ENCODE measurements at places on chromosomes 3 and 15.

DNA sequence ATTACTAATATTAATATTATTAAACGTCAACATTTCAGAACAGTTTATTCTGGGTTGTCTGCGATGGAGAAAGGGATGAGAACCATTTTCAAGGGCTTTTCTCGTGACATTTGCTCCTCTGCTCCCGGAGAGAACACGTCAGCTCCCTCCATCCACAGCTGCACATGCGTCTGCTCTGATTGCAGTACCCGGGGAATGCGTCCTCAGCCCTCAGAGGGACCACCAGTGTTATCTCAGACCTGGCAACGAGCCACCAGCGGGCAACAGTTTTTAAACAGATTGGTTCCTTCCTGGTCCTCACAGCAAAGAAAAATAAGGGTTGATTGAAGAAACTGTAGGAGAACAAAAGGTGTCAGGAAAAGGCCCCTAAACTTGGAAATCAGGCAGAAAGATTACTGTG, 202.2 kb upstream of the ADAMTS9 start:
- peak; percentile 76 for DNase-seq

- no peak for DNase-seq
Observed at GRCh38 chr3:179796421-179796820, 143.6 kb downstream of the USP13 start.

DNA sequence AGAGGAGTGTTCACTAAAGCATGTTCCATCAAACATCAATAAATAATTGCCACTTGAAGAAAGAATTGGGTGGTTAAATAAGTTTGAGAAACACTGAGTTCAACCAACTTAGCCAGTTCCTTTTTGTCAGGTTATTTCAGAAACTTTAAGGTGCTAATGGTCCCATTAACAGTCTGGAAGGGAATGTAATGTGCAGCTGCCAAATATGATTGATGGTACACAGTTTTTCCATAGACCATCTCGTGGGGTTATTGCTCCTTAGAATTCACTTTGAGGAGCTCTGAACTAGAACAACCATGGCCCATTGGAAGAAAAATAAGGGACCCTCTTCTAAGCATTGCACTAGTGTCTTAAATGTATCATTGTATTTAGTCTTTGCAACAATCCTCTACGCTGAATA, 185.8 kb upstream of the NR2F2 start:
- no peak for DNase-seq

DNA sequence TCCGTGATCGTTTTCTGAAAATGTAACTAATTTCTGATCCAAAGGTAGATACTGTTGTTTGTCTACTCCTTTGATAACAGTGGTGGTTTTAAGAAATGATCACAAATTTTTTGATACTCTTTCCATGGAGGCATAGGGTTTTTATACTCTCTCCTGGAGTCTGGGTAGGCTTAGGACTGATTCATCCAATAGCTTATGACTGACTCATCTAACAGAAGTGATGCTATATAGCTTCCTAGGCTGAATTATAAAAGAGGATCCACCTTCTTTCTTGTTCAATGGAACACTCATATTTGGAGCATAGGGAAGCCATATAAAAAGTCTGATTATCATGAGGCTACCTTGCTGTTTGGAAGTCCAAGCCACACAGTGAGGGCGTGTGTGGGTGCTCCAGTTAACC, 84.3 kb downstream of the CHST2 start:
- DNase-seq, result no peak

DNA sequence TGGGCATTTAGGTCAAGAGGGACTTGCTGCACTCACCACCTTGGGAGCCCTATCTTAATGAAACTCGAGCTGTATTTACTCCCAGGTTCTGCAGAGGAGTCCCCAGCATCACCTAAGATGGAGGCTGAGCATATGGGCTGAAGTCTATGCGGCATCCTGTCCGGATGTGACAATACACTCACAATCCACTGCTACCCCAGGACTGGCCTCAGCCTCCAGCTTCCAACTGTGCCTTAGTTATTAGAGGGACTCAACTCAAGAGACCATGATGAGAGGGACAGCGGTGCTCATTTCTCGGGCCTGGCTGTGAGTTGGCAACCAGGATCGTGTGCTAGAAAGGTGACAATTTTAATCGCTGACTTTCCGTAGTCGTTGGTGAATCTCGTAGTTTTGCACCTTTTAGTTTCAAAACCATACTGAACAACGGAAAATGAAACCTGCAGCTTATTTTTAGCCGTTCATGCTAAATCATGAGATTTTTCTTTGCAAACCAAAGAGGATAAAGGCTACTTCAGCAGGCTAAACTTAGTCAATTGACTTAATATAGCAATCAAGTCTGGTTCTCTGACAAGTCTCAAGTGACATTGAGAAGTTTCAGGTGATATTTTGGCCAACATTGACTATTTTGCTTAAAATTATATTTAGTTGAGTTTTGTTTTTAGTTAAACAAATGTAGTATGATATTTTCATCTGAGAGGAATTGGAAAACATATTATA, 11.1 kb downstream of the ZBTB38 start:
- DNase-seq, result no peak

- peak; percentile 65 for DNase-seq
Observed at GRCh38 chr3:46998121-46998851, 18.8 kb downstream of the NBEAL2 start.

DNA sequence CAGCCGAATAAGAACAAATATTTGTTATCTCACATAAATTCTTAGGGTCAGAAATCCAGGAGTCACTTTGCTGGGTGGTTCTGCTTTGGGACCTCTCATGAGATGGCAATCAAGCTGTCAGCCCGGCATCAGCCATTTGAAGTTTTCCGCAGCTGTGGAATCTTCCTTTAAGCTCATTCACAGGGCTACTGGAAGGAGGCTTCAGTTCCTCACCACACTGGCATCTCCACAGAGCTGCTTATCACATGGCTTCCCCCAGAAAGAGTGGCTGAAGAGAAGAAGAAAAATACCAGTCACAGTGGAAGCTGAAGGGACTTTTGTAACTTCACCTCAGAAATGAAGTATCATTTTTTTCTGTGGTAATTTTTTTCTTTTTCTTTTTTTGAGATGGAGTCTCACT, 267.7 kb downstream of the CHL1 start:
- no peak for DNase-seq

DNA sequence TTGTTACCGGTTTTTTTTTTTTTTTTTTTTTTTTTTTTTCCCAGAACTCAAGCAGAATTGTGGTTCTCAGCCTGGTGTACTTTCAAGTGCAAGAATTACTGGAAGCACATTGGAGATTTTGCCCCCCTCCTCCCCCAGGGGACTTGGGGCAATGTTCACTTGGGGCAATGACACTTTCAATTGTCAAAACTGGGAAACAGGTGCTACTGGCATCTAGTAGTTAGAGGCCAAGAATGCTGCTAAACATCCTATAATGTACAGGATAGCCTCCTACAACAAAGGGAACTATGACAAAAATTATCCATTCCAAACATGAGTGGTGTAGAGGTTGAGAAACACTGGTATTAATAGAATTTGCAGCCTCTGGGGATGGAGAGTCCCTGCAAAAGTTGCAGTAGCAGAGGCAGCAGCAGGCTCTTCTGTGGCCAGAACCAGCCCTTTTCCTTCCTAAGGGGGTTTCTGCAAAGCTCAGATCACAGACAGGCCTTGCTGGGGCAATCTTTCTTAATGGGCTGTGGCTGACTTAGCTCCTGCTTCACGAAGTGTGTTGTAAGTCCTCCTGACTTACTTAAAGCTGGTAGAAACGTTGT, 144.3 kb upstream of the MRPS22 start:
- no peak for DNase-seq

DNA sequence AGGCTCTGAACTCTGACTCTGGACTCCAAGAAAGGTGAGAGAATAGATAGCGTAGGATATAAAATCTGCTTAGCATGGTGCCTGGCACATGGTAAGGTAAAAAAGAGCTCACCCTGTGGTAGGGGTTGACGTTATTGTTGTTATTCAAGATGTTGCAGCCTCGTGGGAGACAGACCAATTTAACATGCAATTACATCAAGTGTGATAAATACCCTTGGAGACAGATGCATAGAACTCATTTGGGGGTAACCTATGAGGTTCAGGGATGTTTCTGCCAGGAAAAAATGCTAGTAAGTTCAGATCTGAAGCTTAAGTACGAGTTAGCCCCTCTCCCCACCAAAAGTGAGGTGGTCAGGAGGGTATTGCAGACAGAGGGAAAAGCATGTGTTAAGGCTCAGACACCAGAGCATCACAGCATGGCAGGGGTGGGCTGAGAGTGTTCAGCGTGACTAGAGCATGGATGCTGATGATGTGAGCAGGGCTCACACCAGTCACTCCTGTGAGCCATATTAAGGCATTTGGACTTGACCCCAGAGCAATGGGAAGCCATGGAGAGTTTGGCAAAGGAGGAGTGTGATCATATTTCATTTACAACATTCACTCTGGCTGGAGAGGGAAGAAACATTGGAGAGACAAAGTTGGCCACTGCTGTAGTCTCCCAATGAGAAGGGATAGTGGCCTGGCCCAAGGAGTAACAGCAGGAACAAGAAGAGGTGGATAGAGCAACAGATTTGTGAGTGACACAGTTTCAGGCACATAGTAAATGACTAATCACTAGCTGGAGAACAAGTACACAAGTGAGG, 181.0 kb downstream of the UACA start:
- DNase-seq, result peak; percentile 61

- DNase-seq, result peak; percentile 70
Observed at GRCh38 chr15:87609474-87609873, 647.1 kb downstream of the NTRK3 start.

GRCh38 chr3:38985981-38986380, 65.8 kb downstream of the SCN11A start:
- DNase-seq, result no peak

DNA sequence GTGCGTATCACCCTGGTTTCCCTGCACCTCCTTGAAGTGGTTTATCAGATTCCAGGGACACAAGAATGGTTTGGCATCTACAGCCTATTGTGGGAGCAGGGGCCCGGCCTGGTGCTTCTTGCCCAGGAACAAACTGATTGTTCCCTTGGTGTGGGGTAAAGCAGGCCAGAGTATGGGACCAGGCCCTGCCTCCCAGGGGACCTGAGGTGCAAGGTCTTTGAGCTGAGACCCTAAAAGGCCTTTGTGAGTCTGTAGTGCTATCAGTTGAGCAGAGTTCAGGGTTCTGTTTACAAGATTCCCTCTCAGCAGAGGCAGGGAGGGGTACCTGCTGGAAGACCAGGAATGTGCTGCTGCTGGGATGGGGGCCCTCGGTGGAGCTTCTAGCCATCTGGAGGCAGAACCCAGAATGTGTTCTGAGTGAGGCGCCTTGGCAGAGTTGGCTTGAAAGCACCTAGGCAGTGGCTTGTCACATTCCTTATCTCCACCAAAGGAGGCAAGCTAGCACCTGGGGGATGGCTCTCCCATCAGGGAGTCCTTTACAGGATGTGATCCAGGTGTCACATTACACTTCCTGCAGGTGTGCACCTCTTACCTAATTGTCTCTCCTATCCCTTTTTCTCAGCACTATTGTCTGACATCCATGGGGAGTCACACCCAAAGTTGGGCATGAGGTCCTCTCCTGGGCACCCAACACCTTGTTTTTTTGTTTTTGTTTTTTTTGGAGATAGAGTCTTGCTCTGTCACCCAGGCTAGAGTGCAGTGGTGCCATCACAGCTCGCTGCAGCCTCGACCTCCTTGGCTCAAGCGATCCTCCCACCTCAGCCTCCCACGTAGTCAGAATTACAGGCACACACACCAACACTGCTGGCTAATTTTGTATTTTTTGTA, 13.1 kb downstream of the FLNB start:
- DNase-seq, result no peak

DNA sequence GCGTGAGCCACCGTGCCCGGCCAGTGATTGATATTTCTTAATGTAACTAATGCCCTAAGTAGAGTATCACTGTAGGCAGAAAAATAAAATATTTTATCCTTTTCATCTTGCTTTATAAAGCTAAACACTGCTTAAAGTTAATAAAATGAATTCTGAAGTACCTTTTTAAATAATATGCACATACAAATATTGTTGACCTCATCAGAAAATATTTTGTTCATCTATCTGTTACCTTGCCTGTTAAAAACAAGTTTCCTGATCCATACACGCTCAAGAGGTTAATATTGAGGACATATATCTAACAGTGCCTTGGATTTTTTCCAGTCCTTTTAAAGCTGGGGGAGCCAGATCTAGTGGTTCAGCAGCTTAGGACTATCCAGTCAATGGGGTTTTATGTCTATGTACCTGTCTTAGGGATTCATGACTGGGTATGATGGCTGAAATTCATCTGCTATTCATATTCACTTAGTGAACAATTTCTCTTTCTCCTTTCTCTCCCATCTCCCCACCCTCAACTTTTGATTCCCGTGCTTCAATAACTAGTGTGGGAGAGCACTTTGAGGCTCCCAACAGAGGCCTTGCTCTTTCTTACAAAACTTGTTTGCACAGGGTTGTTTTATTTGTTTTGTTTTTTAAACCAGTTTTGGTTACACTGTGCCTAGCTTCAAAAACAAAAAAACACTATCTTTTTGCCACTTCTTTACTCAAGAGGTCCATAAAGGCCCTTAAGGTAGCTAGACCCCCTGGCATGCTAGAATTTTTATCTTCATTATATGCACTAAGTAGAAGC, 7.0 kb downstream of the SLC25A36 start:
- no peak for DNase-seq

- DNase-seq, result peak; percentile 37
Observed at GRCh38 chr3:158095111-158095813, 11.0 kb downstream of the SHOX2 start.

DNA sequence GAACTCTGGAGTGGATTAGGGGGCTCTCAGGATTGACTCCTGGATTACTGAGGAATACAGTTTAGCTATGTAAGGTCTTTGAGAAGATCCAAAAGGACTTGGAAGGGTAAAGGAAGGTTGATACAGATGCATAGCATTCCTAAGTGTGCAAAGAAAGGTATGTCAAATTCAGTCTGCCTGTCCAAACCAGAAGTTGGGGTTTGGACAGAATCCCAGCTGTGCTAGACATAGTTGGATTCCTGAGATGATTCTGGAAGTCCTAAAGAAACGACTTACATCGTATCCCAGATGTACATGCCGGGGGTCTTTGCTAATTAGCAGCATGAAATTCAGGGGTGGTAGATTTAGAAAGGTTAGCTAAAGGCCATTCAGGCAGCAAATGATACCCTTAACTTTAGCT, 97.7 kb upstream of the TSPAN3 start:
- no peak for DNase-seq

DNA sequence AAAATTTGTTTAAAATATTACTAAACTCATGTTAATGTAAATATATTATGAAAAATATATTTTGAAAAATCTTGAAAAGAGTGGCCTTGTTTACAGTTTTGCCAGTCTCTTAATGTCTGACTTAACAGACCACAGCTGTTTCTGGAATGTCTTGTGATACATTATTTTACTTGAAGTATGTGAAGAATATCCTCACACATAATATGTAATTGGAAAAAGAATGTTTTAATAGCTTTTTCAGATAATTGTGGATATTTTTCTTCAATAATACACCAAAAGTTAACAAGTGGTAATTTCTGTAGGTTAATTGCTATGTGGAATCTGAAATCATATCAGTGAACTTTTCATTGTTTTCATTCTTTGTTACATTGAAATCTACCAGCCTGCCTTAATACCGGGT, 101.3 kb downstream of the UBE2E2 start:
- DNase-seq, result no peak

Data from tongue (tissue), 3 donors.